Activated CD8-positive, alpha-beta memory T cell treated with anti-CD3 and anti-CD28 coated beads for 1 hour (primary cell): ENCODE measurements at places on chromosomes 5 and 9.

- DNase-seq, result no peak
These were observed 693.8 kb downstream of the DNAH5 start for GRCh38 chr5:13250464-13251291.

DNA sequence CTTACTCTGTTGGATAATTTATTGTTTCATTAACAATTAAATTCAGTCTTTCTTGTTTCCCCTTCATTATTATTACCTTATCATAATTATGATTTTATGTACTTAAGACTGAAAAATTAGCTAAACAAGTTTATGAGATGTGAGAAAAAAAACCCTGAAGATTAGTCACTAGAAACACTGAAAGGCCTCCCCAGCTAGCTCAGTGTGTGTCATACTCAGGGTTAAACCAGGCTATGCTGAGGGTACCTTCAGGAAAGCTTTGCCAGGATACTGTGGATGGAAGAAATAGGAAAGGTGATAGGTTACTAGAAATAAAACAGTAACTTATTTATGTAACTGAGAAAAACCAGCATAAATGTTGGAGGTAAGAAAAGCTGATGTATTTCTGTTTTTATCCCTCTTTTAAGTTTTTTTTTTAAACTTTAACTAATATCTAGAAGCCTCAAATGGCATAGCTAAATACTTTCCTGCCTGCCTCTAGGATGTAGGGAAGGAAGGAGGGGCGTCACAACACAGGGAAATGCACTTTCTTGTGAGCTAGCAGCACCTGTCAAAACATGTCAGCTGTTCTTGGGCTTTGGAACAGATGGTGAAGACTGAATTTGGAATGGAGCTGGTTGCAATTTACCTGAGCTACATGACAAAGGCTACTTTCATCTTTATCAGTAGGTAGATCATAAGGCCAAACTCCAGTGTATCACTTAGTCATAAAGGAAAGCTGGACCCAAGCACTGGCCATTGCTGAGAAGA, 24.2 kb downstream of the NMRK1 start:
- no peak for DNase-seq

GRCh38 chr5:137734331-137734730, 1.6 kb downstream of the KLHL3 start:
- no peak for DNase-seq

GRCh38 chr5:93570294-93571113, 10.5 kb downstream of the NR2F1-AS1 start:
- no peak for DNase-seq
